Caudate nucleus (tissue), 63 donors: ENCODE measurements at places on chromosomes 6 and 20.
A peak's percentile ranks its signal among the peaks of the same experiment; 100 is the strongest.

DNA sequence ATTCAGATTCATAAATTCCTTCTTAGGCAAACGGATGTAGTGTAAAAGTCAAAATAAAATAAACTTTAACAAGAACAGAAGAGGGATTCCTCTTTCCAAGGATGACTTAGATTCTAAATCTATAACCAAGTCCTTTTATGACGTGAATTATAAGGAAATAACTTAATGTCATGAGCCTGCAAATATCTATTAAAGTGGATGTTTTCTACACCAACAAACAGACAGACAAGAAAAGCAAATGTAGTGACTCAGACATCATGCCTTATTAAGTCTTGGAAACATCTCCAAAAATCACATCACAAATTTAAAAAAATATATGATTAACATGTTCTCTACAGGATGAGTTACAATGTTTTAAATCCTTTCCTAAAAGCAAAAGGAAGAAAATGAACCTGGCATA is 397.1 kb downstream of the ESR1 start:
- no peak for DNase-seq

- peak; percentile 61 for DNase-seq
These were observed 15.2 kb downstream of the GTPBP2 start for GRCh38 chr6:43613721-43614395.

DNA sequence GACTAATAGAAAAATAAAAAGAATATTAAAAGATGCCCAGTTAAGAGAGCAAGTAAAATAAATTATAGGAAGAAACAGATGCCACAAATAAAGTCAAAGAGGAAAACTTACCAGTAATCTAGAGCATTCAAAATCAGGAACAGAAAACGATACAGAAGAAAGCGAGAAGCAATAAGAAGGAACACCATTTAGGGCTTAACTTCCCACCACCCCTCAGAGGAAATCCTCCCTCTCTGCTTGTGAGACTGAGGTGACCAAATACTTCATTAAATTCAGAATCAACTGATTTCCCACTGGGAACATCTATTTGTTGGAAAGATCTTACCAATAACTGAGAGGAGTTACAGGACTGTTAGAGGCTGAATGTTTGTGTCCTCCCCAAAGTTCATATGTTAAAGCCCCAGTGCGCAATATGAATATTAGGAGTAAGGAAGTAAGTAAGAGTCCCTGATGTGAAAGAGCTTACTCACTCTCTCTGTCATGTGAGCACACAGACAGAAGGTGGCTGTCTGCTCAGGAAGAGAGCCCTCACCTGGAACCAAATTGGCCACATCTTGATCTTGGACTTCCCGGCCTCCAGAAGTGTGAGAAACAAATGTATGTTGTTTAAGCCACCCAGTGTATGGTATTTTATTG is 19.5 kb downstream of the KATNA1 start:
- no peak for DNase-seq

DNA sequence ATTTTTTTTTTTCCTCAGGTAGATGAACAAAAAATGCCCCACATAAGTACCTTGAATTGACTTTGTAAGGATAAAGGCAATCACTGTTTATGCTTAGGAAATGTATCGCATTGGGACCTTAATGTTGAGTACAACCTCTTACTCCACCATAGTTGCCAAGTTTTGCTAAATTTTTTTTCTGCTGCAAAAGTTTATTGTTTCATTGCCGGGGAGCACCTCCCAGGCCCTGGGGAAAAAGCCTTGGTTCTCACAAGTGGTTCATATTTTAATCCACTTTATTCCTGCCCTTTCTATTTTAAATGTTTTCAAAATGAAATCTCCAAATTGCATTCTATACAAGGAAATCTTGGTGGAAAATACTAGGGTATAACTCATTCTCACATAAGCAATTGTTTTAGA is 52.3 kb upstream of the UTRN start:
- no peak for DNase-seq

- DNase-seq, result no peak
These were observed 193.0 kb upstream of the SGK1 start for GRCh38 chr6:134510920-134511319.

GRCh38 chr6:163804991-163805390 is 390.5 kb downstream of the QKI start:
- no peak for DNase-seq

DNA sequence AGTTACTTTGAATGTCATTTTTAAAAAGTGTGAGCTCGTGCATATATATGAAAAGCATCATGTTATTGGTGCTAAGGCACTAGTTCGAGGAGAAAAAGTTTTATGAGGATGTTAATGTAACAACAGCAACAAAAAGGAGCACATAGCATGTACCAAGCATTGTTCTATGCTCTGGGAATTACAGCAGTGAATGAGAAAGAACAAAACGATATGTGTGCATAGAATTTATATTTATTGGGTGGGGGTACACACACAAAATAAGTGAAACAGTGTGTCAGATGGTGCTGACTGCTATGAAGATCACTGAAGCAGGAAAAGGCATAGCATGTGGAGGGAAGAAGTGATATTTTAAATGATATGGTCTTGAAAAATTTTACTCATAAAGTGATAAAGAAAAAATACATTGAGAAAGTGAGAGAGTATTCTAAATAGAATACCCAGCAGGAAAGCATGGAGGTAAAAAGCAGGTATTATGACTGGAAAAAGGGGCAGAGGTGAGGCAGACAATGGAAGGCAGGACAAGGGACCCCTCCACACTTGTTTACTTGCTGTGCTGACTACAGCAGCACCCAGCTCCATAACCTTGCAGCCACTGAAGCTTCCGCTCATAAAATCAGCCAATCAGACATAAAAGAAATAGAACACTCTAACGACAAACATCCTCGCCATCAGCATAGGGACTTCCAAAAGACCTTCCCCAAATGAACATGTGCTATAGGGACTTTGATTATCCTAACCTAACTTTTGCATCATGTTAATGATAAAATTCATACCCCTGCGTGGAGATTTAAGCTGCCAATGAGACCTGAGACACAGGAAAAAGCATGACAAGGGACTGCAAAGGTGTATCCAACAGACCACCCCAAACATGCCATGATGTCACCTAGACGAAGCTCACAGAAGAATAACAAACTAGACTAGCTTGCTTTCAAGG is 119.9 kb downstream of the HFE start:
- no peak for DNase-seq

GRCh38 chr20:48800177-48800576 is 27.6 kb downstream of the PREX1 start:
- DNase-seq, result no peak
